ENCODE measurements at places on chromosomes 7 and 10.

GRCh38 chr10:14625765-14626525, 148.8 kb downstream of the FAM107B start:
- no peak for DNase-seq

- DNase-seq = no peak
Observed at GRCh38 chr10:3407208-3407607, 234.6 kb upstream of the PITRM1 start.

DNA sequence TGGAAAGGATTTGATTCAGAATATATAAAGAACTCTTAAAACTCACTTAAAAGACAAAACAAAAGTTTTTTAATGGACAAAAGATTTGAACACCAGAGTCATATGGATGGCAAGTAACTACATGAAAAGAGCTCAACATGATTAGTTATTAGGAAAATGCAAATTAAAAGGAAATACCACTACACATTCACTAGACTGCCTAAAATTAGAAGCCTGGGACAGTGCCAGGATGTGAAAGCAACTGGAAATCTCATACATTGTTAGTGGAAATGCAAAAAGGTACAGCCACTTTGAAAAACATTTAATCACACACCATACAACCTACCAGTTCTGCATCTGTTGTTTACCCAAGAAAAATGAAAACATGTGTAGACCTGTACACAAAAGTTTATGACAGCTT, 48.8 kb downstream of the RALA start:
- no peak for DNase-seq

GRCh38 chr7:16850614-16851466, 30.9 kb downstream of the AGR3 start:
- no peak for DNase-seq

DNA sequence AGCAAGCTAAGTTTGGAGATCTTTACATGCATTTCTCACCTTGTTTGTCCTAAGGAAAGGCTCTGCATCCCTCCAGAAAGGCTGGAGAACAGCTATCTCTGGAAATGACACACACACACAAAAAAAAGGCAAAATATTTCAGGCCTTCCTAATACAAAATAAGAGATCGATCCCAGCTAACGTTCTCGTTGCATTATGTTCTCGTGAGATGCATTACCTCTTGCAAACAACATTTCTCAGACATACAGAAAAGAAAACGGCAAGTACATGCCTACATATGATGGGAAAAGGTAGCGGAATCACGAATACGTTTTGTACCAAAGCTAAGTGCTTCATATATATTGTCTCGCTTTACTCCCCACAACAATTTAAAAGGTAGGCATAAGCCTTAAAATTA, 488 bp downstream of the MTERF1 start:
- DNase-seq = no peak

GRCh38 chr10:76723844-76724243, 913.8 kb downstream of the KCNMA1 start:
- DNase-seq = no peak

DNA sequence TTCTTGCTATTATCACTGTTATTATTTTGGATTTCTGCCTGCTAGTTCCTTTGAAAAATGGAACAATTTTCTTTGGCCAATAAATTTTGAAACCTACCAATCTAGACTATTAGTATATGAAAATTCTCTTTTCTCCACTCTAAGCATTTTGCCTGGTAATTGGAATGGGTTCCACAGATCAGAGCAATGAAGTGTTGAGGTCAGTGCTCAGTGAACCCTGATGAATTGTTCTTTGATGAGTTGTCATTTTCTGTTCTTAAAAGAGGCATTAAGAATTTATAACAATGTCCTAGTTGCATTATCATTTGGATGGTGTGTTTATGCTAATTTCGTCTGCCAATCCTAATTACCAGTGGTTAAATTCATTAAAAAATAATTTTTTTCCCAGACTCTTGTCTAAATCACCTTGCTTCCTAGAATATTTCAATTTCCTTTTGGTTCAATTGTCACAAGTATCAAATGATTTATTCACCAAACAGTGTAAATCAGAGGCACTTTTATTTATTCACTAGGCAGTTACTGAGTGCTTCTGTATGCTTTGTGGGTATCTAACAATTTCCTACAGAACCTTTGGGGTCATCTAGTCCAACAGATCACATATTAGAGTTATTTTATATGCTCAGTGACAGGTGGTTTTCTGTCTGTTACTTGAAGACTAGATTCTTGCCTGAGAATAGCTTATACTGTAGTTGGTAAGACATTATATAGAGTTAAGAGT, 239.0 kb downstream of the DNAJB9 start:
- no peak for DNase-seq

- peak; percentile 23 for DNase-seq
Observed at GRCh38 chr10:124619195-124619594, 125.0 kb downstream of the FAM53B start.

DNA sequence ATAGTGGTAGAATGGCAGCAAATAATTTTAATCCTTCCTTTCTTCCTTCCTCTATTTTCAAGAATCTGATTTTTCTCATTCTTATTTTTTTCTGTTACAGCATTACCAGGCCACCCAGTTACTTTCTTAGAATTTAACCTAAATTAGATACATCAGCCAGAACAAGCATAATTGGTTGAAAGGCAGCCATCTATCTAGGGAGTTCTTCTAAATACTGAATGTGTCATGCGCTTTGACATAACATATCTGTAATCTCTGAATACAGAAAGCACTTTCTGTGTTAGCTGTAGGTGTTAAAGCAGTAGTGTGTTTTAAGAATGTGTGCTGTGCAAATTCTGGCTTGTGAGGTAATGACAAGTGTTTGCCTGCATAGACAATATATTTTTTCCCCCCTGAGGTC, 97.3 kb downstream of the BTRC start:
- no peak for DNase-seq

- DNase-seq = no peak
Observed at GRCh38 chr10:115950320-115950719, 322.7 kb downstream of the GFRA1 start.

- DNase-seq = no peak
Observed at GRCh38 chr10:110649347-110650264, 5.5 kb downstream of the RBM20 start.

DNA sequence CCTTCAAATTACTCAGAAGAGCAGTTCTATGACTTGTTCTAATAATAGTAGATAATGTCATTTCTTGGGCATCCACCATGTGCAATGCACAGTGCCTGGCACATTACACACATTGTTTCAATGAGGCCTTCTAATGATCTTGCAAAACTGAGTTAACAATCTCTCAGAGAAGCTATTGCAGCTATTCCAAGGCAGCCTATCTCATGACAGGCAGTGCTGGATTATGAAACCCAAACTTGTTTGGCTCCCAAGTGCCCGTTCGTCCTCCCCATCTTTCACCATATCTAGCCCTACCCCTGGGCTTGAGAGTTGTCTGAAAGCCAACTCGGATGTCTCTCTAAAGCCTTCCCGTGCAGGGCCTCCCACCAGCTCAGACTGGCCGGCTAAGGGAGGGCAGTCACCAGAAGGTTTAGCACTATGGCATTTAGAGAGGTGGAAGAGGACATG, 405.1 kb downstream of the PLXNA4 start:
- no peak for DNase-seq

DNA sequence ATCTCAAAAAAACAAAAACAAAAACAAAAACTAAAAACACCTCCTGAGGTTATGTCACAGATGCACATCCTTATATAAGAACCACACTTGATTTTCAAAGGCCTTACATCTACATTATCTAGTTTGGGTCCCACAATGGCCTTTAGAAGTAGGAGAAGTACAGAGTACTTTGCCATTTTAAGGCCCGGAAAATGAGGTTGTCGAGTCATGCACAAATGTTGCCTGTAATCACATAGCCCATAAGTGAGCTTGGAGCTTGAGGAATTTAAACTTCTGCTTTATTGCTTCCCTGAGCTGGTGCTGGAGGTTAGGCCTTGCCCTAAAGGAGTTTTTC, 9.7 kb upstream of the MKRN1 start:
- DNase-seq = no peak

GRCh38 chr7:151793991-151794507, 82.9 kb downstream of the PRKAG2 start:
- DNase-seq = no peak

DNA sequence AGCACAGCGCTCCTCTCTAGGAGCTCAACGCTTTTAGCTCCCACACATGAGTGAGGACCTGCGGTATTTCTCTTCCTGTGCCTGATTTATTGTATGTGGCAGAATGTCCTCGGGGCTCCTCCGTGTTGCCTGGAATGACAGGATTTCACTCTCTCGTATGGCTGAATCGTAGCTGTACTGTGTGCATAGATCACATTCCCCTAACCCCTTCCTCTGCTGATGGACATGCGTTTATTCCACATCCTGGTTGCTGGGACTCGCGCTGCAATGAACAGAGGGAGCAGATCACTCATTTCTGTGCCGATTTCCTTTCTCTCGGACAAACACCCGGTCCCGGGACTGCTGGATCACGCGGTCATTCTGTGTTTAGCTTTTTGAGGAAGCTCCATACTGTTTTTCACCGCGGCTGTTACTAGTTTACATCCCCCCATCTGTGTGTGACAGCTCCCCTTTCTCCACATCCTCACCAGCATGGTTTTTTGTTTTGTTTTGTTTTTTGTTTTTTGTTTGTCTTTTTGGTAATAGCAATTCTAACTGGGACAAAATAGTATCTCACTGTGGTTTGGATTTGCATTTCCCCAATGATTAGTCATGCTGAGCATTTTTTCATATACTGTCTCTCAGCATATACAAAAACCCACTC, 76.3 kb downstream of the FOXL3 start:
- peak; percentile 40 for DNase-seq

DNA sequence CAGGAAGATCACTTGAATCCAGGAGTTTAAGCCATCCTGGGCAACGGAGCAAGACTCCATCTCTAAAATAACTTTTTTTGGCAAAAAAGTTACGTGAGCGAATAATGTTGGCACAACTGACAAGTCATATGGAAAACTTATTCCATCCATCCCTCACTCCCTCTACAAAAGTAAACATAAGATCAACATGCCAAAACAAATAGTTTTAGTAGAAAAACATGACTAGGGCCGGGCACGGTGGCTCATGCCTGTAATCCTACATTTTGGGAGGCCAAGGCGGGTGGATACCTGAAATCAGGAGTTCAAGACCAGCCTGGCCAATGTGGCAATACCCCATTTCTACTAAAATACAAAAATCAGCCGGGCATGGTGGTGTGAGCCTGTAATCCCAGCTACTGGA, 25.6 kb downstream of the SLC25A16 start:
- DNase-seq = peak; percentile 26

DNA sequence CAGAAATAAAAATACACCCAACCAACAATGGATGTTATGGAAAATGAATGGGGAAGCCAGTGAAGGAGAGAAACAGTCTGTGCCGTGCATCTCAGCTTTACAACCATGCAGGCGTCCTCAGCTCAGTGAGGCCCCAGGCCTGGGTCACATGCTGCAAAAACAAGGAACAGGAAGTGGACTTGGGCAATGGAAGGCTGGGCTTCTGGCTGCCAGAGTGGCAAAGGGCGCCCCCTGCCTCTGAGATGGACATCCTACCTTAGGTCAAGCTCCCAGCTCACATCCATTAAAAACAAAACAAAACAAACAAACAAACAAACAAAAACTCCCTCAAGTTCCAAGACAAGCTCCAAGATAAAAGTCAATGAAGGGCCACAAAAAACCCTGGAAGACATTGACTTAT, 54.7 kb upstream of the AFAP1L2 start:
- no peak for DNase-seq

DNA sequence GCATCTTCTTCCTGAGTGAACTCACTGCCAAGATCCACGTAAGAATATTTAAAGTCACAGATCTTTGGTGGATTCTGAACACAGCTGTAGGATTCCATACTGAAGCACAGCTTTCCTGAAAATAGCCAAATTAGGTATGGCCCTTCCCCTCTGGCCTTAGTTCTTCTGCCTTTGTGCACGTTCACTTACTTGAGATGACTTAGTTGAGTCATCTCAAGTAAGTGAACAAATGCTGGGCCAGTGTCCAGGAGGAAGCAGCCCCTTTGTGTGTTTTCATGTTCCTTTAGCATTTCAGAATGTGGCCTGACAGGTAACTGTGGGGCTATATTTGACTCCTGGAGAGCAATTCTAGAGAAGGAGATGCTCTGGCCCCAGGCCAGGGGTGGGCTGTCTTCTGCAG, 51.5 kb downstream of the CCNY start:
- peak; percentile 53 for DNase-seq

GRCh38 chr7:133230591-133231194, 22.2 kb upstream of the EXOC4 start:
- DNase-seq = no peak

DNA sequence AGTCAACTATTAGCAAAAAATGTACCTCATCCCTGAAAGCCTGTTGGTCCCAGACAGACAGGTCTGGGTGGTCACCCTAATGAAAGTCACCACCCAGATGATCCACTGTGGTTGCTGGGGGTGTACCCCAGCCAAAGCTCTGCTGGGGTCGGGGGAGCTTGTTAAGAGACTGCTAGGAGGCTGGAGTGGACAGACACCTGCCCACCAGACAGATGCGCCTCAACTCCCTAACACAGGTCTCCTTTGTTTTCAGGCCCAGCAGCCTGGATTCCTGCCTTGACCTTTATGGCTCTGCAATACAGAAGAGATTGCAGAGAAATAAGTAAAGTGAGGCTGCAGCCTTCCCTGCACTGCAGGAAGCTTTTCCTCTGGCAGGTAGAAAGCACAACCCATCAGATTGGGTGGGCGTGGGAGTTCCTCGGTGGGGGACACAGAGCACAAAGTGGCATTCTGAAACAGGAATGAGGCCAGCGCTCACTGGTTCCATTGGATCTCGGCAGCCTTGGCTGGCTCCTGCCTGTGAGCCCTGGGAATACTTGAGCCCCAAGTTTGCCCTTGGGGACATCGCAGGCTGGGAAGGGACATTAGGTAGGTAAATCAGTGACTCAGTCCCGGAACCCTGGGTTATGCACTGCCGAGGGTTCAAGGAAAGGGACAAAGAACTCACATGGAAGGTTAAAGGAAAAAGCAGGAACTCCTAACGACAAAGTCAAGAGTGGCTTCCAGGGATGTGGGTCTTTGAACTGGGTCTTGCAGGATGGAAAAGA, 18.0 kb upstream of the ZNF488 start:
- DNase-seq = no peak

DNA sequence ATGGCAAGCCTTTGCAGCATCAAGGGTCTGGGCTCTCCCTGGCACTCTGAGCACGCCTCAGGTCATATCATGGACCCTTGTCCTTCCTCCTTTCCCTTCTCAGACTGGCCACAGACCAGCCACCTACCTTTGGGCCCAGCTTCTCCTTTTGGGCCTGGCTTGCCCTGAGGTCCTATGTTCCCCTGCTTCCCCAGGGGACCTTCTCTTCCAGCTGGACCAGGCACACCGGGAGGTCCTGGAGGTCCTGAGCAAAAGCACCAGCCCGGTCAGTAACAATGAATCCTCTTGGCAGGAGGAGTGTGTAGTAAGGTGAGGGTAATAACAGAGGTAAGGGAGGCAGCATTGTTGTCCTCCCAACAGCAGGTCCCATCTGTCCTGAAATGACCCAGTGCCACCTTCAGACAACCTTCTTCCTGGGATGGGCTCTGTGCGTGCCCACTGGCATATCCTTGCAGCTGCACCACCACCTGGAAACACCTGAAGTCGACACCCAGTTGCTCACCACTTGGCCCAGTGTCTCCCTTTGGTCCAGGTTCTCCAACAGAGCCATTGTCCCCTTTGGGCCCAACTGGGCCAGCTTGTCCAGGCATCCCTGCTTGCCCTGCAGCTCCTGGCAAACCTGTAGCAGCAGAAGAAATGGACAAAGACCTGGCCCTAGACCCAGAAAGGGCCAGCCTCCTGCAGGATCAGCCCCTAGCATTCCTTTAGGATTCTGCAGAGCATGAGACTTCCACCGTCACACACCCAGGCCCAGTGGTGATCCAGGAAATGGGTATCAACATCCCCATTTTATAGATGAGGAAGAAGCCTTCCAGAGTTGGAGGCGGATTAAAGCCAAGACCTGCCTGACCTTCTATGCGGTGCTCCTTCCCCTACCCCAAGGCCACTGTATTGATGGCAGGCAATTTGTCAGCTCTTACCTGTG, 6.4 kb downstream of the SFTPD start:
- no peak for DNase-seq

All from T47D (cell line).